ENCODE measurements at places on chromosomes 6 and 20.

GRCh38 chr20:14712302-14712739, 374.9 kb upstream of the FLRT3 start:
- no peak for DNase-seq

DNA sequence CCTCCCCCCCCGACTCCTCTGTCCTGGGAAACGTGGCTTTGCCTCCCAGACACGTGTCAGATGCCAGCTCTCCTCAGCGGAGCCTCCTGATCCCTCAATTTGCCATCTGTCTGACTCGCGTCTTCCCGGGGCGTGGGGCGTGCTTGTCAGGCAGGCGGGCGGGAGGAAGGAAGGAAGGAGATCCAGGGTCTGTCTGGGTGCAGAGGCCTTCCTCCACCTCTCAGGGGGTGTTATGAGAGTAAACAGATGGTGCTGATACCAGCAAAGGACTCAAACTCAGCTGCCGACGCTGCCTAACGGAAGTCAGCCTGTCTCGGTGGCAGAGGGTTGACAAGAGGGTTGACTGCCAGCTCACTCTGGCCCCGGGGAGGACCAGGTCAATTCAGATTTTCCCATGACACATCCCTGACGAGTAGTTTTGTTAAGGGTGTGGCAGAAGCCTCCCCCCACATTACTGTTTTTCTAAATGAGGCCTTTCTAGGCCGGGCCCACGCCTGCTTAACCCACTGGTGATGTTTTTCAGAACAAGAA, 17.0 kb downstream of the UQCC2 start:
- no peak for DNase-seq

- DNase-seq, result no peak
Measured at GRCh38 chr6:33750244-33750991, 3.7 kb upstream of the IP6K3 start.

- DNase-seq, result no peak
Measured at GRCh38 chr6:118959903-118960302, 24.9 kb upstream of the MCM9 start.

DNA sequence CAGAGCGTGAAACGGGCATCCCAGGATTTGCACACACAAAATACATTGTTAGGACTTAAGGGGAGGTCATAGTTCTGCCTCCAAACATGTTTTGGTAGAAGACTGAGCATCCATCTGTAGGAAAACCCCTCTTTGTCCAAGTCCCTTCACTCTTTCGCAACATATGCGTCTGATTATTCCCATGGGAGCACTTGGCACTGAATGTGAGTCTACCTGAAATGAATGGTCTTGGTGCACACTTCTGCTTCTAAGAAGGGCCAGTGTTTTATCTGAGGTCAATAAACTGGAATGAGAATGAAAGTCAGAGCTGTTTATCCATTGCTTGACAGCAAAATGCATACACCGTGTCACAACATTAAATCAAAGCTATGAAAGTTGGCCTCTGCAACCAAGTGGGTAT, 33.0 kb downstream of the GJA10 start:
- no peak for DNase-seq

DNA sequence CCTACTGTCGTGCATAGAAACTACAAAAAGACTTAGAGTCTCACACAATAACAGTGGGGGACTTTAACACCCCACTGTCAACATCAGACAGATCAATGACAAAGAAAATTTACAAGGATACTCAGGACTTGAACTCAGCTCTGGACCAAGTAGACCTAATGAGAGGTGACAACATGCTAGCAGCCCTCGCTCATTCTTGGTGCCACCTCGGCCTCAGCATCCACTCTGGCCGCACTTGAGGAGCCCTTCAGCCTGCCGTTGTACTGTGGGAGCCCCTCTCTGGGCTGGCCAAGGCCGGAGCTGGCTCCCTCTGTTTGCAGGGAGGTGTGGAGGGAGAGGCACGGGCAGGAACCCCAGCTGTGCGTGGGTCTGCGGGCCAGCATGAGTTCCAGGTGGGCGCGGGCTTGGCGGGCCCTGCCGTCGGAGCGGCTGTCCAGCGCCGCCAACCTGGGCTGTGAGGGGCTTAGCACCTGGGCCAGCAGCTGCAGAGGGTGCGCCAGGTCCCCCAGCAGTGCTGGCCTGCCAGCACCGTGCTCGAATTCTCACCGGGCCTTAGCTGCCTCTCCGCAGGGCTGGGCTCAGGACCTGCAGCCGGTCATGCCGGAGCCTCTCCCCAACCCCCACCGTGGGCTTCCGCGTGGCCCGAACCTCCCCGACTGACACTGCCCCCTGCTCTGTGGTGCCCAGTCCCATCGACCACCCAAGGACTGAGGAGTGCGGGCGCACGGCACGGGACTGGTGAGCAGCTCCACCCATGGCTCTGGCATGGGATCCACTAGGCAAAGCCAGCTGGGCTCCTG, 205.6 kb downstream of the FRK start:
- no peak for DNase-seq

DNA sequence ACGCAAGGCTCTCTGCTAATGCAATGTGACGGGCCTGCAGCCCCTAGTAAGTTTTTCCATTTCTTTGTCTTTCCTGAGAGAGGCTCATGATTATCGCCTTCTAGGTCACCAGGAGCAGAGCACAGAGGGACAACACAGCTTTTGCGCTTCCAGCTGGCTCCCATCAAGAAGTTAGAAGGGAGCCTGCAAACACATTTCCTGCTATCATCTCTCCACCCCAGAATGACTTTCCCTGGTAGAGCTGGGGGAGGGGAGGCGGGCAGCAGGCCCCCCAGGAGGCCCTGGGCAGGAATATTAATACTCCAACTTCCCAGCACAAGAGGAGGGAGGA, 35.7 kb upstream of the CCDC167 start:
- no peak for DNase-seq

GRCh38 chr6:126372626-126373025, 32.7 kb downstream of the CENPW start:
- DNase-seq, result no peak

DNA sequence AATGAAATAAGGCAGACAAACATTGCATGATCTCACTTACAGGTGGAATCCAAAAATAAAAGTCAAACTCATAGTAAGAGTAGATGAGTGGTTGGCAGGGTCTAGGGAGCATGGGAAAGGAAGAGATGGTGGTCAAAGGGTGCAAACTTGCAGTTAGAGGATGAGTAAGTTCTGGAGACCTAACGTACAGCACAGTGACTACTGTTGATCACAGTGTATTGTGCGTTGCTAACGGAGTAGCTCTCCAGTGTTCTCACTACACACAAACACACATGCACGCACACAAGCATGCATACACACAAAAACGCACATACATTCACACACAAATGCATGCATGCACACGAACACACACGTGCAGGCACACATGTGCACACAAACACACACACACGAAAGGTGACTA, 54.9 kb downstream of the LY86 start:
- DNase-seq, result no peak

GRCh38 chr6:149182262-149182661, 135.2 kb upstream of the TAB2 start:
- no peak for DNase-seq

GRCh38 chr6:159639721-159640120, 53.3 kb downstream of the SOD2 start:
- DNase-seq, result no peak

- DNase-seq, result no peak
Measured at GRCh38 chr6:89917216-89917615, 22.9 kb downstream of the GJA10 start.

DNA sequence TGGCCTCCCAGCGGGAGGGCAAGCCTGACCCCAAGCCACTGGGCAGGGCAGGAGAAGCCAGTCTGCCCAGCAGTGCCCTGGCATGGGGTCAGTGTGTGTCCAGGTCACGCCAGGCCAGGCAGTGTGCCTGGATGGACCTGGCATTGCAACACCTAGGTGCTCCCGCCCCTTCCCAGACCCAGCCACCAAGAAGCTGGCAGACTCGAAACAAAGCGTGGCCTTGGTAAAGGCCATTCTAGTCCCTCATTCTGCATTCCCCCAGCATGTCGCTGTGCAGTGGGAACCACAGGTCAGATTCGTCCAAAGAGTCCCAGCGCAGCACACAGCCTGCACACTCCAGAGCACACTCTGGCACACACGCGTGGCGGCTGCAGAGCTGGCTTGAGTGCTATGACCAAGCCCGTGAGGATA, 19.3 kb upstream of the APMAP start:
- DNase-seq, result no peak

- DNase-seq, result no peak
Measured at GRCh38 chr20:15058841-15059240, 721.4 kb upstream of the FLRT3 start.

- DNase-seq, result no peak
Measured at GRCh38 chr6:106925948-106926347, 48.6 kb downstream of the CD24 start.

GRCh38 chr20:23314699-23315098, 35.9 kb upstream of the NXT1 start:
- no peak for DNase-seq

- DNase-seq, result no peak
Measured at GRCh38 chr6:136304410-136304809, 14.8 kb upstream of the BCLAF1 start.

DNA sequence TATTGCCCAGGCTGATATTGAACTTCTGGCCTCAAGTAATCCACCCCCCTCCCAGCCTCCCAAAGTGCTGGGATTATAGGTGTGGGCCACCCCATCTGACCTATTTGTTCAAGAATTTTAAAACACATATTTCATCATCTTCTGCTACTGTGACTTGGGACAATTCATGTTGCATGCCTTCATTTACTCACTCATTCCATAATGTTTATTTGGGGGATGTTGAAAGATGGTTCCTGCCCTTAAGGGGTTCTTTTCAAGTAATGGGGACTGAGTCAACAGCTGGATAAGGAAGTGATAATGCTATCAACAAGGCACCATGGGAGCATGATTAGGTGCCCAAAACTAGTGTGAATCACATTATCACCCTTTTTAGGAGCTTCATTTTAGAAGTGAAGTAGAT, 62.0 kb downstream of the CRYBG1 start:
- DNase-seq, result no peak

- DNase-seq, result no peak
Measured at GRCh38 chr6:27669295-27669623, 196.4 kb upstream of the ZNF184 start.

DNA sequence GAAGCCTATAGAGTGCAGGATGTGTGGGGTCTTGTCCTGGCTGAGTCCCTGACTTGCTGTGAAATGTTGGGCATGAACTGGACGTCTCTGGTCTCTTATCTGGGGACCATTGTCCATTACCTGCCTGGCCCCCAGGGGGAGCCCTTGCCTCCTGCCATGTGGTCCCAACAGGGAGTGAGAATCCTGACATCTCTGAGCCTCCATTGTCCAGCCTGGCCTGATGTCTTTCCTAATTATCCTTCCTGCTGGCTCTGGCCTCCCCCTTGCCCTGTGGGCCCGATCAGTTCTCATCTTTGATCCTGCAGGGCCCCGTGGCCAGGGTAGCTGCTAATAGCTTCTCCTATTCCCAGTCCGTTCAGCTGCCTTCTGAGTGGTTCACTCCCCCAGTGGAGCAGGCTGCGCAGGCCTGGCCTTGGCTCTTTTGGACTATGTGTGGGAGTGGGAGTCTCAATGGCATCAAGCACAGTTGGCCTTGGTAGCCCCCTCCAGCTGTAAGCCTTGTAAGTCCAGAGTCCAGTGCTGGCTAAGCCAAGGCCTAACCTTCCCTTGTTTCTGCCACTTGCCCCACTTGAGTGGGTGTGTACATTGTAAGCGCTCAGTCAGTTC, 77.9 kb upstream of the RALY start:
- DNase-seq, result no peak

DNA sequence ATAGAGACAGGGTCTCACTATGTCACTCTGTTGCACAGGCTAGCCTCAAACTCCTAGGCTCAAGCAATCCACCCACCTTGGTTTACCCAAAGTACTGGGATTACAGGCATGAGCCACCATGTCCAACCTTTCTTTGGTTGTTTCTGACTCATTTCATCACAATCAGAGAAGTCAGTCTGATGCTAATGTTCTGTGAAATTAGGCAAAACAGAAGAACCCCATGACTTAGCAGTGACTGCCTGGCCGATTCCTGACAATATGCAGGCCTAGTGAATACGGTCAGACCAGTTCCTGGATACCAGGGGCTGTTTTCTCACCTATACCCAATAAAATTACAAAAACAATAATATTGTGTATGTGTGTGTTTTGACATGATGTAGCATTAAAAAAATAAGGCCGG, 58.8 kb upstream of the BTN3A2 start:
- no peak for DNase-seq

DNA sequence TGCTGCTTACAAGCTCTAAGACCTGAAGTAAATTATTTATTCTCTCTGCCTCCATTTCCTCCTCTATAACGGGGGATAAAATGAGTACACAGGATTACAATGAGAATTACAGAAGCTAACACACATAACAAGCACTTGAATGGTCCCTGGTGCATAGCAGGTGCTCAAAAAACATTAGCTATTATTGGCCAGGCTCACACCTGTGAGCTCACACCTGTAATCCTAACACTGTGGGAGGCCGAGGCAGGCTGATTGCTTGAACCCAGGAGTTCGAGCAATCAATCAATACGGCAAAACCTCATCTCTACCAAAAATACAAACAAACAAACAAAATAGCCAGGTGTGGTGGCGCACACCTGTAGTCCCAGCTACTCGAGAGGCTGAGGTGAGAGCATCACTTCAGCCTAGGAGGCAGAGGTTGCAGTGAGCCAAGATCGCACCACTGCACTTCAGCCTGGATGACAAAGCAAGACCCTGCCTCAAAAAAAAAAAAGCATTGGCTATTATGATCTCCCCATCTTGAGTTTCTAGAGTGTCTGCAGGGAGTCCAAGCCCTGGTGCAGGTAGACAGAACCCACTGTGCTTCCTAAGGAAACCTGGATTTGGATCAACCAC, 68.1 kb downstream of the PREX1 start:
- DNase-seq, result no peak

DNA sequence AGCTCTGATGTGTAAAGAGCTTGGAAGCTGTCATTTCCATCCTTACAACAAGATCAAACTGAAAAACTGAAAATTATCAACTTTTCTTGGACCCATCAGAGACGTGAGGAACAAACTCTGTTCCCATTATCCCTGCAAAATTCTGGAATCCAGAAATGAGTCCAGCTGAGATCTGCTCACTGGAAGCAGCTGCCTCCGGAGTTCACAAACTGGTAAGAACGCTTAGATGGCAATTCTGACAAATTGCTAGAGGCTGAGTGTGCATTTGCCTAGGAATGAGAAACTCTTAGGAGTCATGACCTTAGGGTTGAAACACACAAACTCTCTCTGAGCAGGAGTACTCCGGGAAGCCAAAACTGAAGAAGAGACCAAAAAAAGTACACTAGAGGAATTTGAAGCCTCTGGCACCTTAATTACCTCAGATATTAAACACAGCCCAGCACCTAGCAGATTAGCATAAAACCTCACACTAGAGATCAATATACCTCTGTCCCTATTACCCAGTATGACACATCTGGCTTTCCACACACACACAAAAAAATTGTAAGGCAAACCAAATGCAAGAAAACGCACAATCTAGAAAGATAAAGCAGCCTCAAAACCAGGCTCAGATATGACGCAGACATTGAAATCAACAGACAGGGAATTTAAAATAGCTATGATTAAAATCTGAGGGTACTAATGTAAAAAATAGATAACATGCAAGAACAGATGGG, 233.5 kb upstream of the SGK1 start:
- peak; percentile 33 for DNase-seq

- peak; percentile 21 for DNase-seq
Measured at GRCh38 chr6:54801669-54802068, 44.9 kb upstream of the FAM83B start.

Data from AG09309 (cell line).